ENCODE measurements at places on chromosomes 3 and 15. TPM values are rescaled to one million over a fixed set of nuclear protein-coding genes. Genes with fewer than 3 reads are reported as not detected.

- H3K27me3 ChIP-seq, result no peaks in the 10 kb centered on the region
- peaks cover 13% of the 10 kb centered on the region for H3K36me3 ChIP-seq
- H3K4me3 ChIP-seq, result no peak overlapping the region
- peaks cover 21% of the 10 kb centered on the region for H3K4me1 ChIP-seq
Measured at GRCh38 chr3:18389108-18389733, 35.9 kb downstream of the SATB1 start.

DNA sequence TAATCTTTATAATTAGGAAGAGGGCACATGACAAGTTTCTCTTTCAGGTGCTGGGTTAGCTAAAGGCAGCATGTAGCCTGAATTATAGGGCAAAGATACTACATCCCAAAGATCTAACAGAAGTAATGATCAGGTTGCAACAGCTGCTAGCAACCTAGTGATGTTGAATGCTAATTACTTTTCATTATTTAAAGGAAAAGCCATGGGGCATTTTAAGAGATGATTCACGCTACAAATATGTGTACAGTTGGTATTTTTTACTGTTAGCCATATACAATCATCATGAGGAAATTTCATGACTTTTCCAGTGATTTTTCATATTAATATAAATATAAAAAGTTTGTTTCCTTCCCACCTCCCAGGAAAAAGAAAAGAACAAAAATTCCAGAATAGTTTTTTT is 43.0 kb downstream of the NEK10 start:
- peaks cover 10% of the 10 kb centered on the region for H3K36me3 ChIP-seq
- no peaks in the 10 kb centered on the region for H3K27me3 ChIP-seq
- H3K4me1 ChIP-seq, result no peaks in the 10 kb centered on the region

DNA sequence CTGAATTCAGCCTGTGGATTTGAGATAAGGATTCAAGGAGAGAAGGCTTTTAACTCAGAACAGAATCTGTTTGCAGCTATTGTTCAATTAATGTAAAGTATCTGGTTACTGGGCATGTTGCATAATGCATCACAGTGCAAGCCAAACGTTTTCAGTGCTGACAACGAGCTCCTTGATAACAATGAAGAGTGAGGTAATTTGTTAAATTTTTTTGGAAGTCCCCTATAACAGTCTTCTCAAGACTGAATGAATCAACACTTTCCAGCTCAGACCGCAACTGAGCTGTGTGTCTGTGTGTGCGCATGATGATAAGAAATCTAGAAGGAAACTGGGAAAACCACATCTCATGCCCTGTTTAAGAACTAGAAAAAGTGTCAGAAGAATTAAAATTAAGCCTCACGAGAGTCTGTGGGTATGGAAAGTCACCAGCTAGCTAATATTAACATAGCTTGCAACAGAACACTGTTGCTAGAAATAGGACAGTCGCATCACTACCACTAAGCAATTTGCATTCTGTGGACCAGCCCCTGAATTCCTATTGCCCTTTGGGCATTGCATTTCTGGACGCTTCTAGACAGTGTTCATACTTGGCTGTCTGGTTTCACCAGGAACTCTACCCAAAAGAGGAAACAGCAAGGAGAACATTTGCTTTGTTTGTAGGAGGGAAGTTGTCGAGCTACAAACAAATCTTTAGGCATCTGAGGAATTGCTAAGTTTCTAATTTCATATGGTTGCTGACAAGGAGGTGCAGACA is 43.7 kb upstream of the ATP2C1 start:
- no peaks in the 10 kb centered on the region for H3K36me3 ChIP-seq
- no peak overlapping the region for H3K4me3 ChIP-seq
- H3K27me3 ChIP-seq, result peaks cover 3% of the 10 kb centered on the region
- no peak for DNase-seq
- no peak overlapping the region for H3K27ac ChIP-seq
- H3K4me1 ChIP-seq, result peaks cover 42% of the 10 kb centered on the region

GRCh38 chr3:56915966-56916586 is 114.3 kb upstream of the ARHGEF3 start:
- H3K4me1 ChIP-seq, result peaks cover 30% of the 10 kb centered on the region
- no peak overlapping the region for H3K4me3 ChIP-seq

DNA sequence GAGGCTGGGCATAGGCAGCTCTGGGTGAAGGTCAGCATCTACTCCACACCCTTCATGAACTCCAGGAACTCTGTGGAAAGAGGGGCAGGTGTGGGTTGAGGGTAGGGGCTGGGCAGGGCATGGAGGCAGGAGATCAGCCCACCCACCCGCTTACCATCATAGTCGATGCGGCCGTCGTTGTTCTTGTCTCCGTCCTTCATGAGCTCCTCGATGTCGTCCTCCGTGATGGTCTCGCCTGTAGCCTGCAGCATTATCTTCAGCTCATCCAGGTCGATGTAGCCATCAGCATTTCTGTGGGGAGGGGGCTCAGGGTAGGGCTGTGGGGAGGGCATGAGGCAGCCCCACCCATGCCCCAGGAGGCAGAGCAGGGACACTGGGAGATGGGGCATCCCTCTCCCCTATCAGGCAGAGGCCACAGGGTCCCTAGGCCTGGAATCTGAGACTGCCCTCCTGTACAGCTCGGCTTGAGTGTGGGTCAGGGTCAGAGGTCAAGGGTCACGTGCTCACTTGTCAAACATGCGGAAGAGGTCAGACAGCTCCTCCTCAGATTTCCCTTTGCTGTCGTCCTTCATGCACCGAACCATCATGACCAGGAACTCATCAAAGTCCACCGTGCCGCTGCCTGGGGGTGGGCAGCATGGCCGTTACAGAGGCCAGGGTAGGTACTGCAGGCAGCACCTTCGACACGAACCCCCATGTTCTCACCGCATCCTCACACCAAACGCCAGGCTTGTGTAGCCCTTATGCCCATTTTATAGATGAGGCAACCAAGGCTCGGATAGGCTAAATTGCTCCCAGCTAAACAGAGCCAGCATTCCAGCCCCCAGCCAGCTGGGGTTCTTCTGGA is 2.4 kb downstream of the TNNC1 start:
- peak overlapping the region; percentile 42 for H3K27ac ChIP-seq
- H3K4me1 ChIP-seq, result peaks cover 25% of the 10 kb centered on the region
- no peaks in the 10 kb centered on the region for H3K27me3 ChIP-seq
- no peak overlapping the region for H3K4me3 ChIP-seq

DNA sequence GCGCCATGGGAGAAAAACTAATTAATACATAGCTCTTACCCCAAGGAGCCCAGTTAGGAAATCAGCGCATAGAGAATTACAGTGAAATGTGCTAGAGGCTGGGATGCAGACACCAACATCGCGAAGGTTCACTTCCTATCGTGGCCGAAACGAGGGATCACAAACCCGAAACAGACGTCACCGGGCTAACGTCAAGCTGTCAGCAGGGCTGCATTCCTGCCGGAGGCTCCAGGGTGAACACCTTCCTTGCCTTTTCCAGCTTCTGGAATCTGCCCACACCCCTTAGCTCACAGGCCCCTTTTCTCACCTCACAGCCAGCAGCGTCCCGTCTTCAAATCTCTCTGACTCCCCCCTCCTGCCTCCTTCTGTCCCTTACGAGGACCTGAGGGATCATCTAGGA is 13.0 kb downstream of the GP5 start:
- H3K4me3 ChIP-seq, result no peak overlapping the region
- H3K36me3 ChIP-seq, result peaks cover 9% of the 10 kb centered on the region
- peaks cover 7% of the 10 kb centered on the region for H3K27me3 ChIP-seq
- no peak overlapping the region for H3K27ac ChIP-seq
- H3K4me1 ChIP-seq, result peaks cover 31% of the 10 kb centered on the region

- no peak overlapping the region for H3K27ac ChIP-seq
- H3K4me1 ChIP-seq, result peaks cover 12% of the 10 kb centered on the region
- peaks cover 11% of the 10 kb centered on the region for H3K27me3 ChIP-seq
- H3K36me3 ChIP-seq, result no peaks in the 10 kb centered on the region
- H3K4me3 ChIP-seq, result no peak overlapping the region
Measured at GRCh38 chr15:69099941-69100340, 60.5 kb upstream of the GLCE start.

GRCh38 chr3:53579636-53580035 is 85.2 kb downstream of the CACNA1D start:
- no peak for DNase-seq
- H3K4me1 ChIP-seq, result peaks cover 26% of the 10 kb centered on the region
- H3K36me3 ChIP-seq, result no peaks in the 10 kb centered on the region
- H3K4me3 ChIP-seq, result no peak overlapping the region

DNA sequence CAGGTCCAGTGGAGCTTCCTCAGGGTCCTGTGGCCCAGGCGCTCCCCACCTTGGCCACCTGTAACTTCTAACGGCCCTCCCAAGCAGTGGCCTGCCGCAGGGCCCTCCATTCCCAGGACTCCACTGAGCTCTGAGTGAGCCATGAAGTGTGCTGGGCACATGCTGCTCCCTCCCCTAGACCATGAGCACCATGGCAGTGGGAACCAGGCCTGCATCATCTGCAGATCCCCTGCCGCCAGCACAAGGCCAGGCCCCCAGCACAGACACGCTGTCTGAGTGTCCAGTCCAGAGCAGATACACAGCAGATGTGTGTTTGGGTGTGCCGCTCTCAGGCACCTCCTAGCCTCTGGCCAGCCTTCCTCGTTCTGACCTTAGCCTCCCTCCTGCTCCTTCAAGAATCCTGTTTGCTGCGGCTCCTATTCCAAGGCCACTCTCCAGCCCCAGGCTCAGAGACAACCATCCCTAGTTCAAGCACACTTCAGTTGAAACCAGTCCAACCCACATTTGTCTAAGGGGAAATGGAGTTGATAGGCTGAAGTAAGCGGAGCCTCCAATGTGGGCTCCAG is 7.0 kb upstream of the KLF15 start:
- no peak for DNase-seq
- H3K27ac ChIP-seq, result no peak overlapping the region
- no peak overlapping the region for H3K4me3 ChIP-seq
- H3K27me3 ChIP-seq, result peaks cover 18% of the 10 kb centered on the region

DNA sequence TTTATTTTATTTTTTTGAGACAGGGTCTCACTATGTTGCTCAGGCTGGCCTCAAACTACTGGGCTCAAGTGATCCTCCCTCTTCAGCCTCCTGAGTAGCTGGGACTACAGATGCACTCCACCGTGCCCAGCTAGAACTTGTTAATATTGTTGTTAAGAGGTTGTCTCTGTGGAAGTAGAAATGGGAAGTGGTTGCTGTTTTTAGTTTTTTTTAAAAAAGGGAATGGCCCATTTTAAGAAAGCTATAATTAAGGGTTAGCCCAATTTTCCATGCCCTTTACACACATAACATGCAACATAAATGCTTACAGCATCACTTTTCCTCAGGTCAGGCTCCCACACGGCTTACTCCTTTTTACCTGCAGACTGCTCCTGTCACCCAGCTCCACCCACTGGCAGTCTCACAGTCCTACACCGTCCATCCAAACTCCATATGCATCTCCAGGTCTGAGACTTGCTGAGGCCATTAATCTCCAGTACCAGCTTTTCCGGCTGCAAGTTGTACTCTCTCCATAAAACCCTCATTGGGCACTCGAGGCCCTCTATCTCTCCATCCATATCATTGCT is 19.8 kb downstream of the MORC1 start:
- H3K4me1 ChIP-seq, result peaks cover 3% of the 10 kb centered on the region
- H3K4me3 ChIP-seq, result no peak overlapping the region
- DNase-seq, result peak; percentile 57

GRCh38 chr15:77118882-77119321 is 48.0 kb upstream of the TSPAN3 start:
- peaks cover 28% of the 10 kb centered on the region for H3K4me1 ChIP-seq
- H3K36me3 ChIP-seq, result peaks cover 6% of the 10 kb centered on the region
- DNase-seq, result no peak

- peak overlapping the region; percentile 19 for H3K27ac ChIP-seq
- H3K4me3 ChIP-seq, result no peak overlapping the region
- H3K4me1 ChIP-seq, result peaks cover 49% of the 10 kb centered on the region
- no peak for DNase-seq
- H3K36me3 ChIP-seq, result no peaks in the 10 kb centered on the region
- H3K27me3 ChIP-seq, result peaks cover 3% of the 10 kb centered on the region
Measured at GRCh38 chr15:101081900-101082299, 162.7 kb downstream of the LRRK1 start.

DNA sequence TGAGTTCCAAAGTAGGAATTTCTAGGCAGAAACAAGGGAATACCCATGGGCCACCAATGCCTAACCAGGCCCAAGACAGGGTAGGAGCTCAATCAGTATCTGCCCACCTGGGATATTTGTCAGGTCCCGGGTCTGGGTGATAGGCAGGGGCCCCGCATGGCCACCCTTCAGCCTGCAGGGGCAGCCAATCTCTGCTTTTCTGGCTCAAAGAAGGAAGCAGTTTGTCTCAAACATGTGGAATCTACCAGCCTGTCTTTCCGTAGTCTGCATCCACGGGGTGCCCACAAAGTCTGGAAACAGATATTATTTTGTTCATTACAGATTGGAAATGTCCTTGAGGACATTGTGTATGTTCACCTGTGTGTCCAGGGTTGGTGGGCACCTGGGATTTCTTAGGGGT is 56.2 kb downstream of the CEMIP start:
- no peaks in the 10 kb centered on the region for H3K27me3 ChIP-seq
- H3K27ac ChIP-seq, result 0 out of 2 replicates have a peak overlapping the region, but pooled peaks have one; percentile 16
- no peak overlapping the region for H3K4me3 ChIP-seq
- H3K36me3 ChIP-seq, result no peaks in the 10 kb centered on the region
- peak; percentile 45 for DNase-seq
- peaks cover 70% of the 10 kb centered on the region for H3K4me1 ChIP-seq

- no peak overlapping the region for H3K27ac ChIP-seq
- no peaks in the 10 kb centered on the region for H3K36me3 ChIP-seq
Measured at GRCh38 chr15:87755226-87755625, 501.3 kb downstream of the NTRK3 start.

DNA sequence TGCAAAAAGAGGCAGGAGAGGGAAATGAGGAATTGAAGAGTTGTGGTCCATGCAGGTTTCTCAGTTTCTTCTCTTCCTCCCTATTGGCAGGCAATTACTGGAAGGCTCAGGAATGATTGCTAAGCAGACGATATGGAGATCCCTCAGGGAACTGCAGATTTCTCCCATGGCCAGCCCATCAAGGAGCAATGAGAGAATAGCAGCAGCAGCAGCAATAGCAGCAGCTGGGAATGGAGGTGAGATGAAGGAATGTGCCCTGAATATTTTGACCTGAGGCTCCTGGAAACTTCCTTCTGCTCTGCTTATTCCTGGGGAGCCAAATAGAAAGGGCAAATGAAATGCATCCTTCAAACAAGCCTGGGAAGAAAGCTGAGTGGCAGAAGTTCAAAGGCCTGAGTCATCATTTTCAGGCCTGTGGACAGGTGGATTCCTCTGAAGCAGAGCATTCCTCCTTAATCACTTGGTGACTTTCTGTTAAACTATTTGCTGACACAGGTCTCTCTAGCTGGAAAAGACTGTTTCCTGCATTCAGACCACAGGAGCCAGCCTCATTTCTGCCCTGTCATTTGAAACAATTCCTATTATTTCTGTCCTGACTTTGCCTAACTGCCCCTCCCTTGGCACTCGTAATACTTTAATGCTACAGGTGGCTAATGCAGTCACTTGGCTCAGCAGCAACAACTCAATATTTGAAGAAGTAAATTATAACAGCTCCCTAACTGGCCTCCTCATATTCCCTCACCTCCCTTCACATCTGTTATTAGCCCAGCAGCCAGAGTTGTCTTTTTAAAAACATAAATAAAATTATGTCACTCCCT is 146.9 kb upstream of the GADL1 start:
- DNase-seq, result peak; percentile 22
- H3K27ac ChIP-seq, result peak overlapping the region; percentile 94
- H3K4me1 ChIP-seq, result peaks cover 26% of the 10 kb centered on the region

LRTM1 gene
- not detected for total RNA-seq

CPNE9 gene
- 6.0 TPM for total RNA-seq

DNAH12 gene
- not detected for total RNA-seq

SNTN gene
- total RNA-seq, result not detected

LTK gene
- total RNA-seq, result 0.27 TPM

CD200 gene
- 54.1 TPM for total RNA-seq

EFCC1 gene
- 0.16 TPM for total RNA-seq

Data from WTC11 (cell line).